ENCODE measurements at places on chromosomes 3 and 15. TPM values are rescaled to one million over a fixed set of nuclear protein-coding genes. Genes with fewer than 3 reads are reported as not detected.

The MAP1A gene
- polyA plus RNA-seq = 0.04 TPM

The CIDEC gene
- polyA plus RNA-seq = 0.07 TPM

The FAM174B gene
- polyA plus RNA-seq = 0.25 TPM

The TMCO5A gene
- not detected for polyA plus RNA-seq

The C3orf38 gene
- 9.3 TPM for polyA plus RNA-seq

The SOX2 gene
- polyA plus RNA-seq = 0.09 TPM

The GCNT3 gene
- not detected for polyA plus RNA-seq

The TM4SF4 gene
- polyA plus RNA-seq = not detected

The PARP14 gene
- 13.8 TPM for polyA plus RNA-seq

The LRRC57 gene
- polyA plus RNA-seq = 8.4 TPM

The GOLGA6L7 gene
- polyA plus RNA-seq = not detected

The RTP3 gene
- not detected for polyA plus RNA-seq

The SI gene
- polyA plus RNA-seq = not detected

The LNP1 gene
- 0.87 TPM for polyA plus RNA-seq

The PLOD2 gene
- polyA plus RNA-seq = 9.1 TPM

The CLDN1 gene
- 0.99 TPM for polyA plus RNA-seq

The GAP43 gene
- not detected for polyA plus RNA-seq

The DNASE1L3 gene
- polyA plus RNA-seq = not detected

The GPR27 gene
- 0.25 TPM for polyA plus RNA-seq

The ATP13A4 gene
- polyA plus RNA-seq = not detected

The PLD1 gene
- polyA plus RNA-seq = 2.7 TPM

The GABRA5 gene
- polyA plus RNA-seq = not detected

The PAQR9 gene
- not detected for polyA plus RNA-seq

The PSMD2 gene
- polyA plus RNA-seq = 551 TPM

The PRICKLE2 gene
- polyA plus RNA-seq = 1.2 TPM

The SLC12A1 gene
- polyA plus RNA-seq = not detected

The PGBD4 gene
- polyA plus RNA-seq = 0.37 TPM

The AGBL1 gene
- polyA plus RNA-seq = not detected

The FOXB1 gene
- polyA plus RNA-seq = not detected

The PRSS50 gene
- polyA plus RNA-seq = not detected

The CYP1A1 gene
- polyA plus RNA-seq = 0.67 TPM

The IREB2 gene
- polyA plus RNA-seq = 4.6 TPM

The DNAJC17 gene
- 51.3 TPM for polyA plus RNA-seq

The IGF2BP2 gene
- 43.6 TPM for polyA plus RNA-seq

The A4GNT gene
- polyA plus RNA-seq = not detected

The GHSR gene
- not detected for polyA plus RNA-seq

The PEX11A gene
- 4.2 TPM for polyA plus RNA-seq

The CASR gene
- not detected for polyA plus RNA-seq

The IMPDH2 gene
- 247 TPM for polyA plus RNA-seq

The RBP2 gene
- not detected for polyA plus RNA-seq

The CHRNA5 gene
- 12.0 TPM for polyA plus RNA-seq

The CATSPER2 gene
- 2.9 TPM for polyA plus RNA-seq

The DLEC1 gene
- not detected for polyA plus RNA-seq

The WNT5A gene
- 4.0 TPM for polyA plus RNA-seq

The IMPG2 gene
- 0.01 TPM for polyA plus RNA-seq

The SAMMSON gene
- not detected for polyA plus RNA-seq

The CD276 gene
- polyA plus RNA-seq = 118 TPM

The CCR3 gene
- polyA plus RNA-seq = not detected

The NLGN1 gene
- polyA plus RNA-seq = not detected

The PPP2R3A gene
- 3.2 TPM for polyA plus RNA-seq

The LRRC31 gene
- polyA plus RNA-seq = not detected

The DNAJA4 gene
- 7.5 TPM for polyA plus RNA-seq

The NTRK3 gene
- polyA plus RNA-seq = not detected

The GPR15 gene
- not detected for polyA plus RNA-seq

The NME9 gene
- not detected for polyA plus RNA-seq

The PCSK6 gene
- 1.5 TPM for polyA plus RNA-seq

The CCNB2 gene
- polyA plus RNA-seq = 72.5 TPM

The SCAMP2 gene
- polyA plus RNA-seq = 53.2 TPM
